ENCODE measurements at places on chromosomes 3 and 15.
A peak's percentile ranks its signal among the peaks of the same experiment; 100 is the strongest.

GRCh38 chr3:17132286-17133115 lies 247.7 kb downstream of the PLCL2 start:
- DNase-seq, result no peak

DNA sequence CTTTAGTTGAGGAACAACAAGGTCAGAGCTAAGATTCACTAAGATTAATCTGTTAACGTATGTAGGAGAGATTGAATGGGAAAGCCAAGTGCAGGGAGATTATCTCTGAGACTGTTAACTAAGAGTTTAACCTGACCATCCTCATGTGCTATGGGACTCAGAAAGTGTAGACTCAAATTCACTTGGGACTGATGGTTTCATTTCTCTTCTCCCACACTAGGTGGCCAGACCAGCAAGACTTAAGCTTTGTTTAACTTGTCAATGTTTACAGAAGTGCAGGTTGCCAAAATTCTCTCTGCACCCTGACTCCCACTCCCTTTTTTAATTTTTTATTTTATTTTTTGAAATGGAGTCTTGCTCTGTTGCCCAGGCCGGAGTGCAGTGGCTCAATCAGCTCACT lies 6.3 kb upstream of the HEXA start:
- DNase-seq, result peak; percentile 17

DNA sequence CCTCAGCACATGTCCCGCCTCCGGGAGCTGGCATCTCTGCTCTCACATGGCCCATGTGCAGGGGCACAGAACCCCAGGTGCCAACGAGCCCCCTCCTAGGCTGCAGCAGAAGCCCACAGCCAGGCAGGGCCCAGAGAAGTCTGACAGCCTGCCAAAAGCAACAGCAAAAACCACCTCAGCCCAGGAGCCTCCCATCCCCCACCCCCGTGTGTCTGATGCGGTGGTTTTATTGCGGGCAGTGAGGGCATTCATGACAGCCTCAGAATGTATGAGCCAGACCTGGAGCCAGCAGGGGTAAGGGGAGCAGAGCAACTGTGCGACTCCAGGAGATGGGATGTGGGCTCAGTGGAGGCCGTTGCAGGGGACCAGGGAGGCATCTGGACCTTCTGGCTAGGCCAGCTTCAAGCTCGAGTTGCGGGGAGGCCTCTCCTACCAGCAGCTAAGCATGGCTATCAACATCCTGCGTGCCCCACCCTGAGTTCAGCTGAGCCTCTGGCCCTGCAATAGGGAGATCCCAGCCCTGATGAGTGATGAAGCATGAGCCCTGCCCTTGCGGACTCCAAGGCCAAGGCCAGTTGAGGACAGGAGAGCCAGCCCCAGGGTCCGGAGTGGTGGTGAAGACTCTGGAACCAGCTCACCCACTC lies 52.5 kb downstream of the CYP11A1 start:
- DNase-seq, result peak; percentile 91

- DNase-seq, result no peak
These were observed 2.8 kb downstream of the GPD1L start for GRCh38 chr3:32109256-32109655.

GRCh38 chr3:52779837-52780585 lies 2.6 kb downstream of the ITIH1 start:
- no peak for DNase-seq
